ENCODE measurements at places on chromosomes 6 and 20.

DNA sequence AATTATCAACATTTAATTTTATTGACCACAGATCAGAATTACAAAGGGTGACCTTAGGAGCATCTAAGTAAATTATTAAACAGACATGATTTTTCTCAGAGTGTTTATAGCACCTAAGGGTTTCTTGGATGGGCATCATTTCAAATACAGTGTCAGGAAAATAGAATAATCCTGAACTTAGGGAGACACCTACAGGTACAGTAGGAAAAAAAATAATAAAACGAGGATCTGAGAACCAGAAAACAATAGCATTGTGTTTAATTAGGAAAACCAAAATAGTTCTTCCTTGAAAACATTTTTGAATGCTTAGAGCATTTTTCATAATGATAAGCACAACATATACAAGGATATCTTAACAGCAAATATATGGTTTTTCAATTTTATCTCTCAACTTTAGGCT, 39.2 kb downstream of the MMUT start:
- DNase-seq = no peak

GRCh38 chr6:161359618-161359945, 85.7 kb upstream of the AGPAT4 start:
- DNase-seq = no peak

DNA sequence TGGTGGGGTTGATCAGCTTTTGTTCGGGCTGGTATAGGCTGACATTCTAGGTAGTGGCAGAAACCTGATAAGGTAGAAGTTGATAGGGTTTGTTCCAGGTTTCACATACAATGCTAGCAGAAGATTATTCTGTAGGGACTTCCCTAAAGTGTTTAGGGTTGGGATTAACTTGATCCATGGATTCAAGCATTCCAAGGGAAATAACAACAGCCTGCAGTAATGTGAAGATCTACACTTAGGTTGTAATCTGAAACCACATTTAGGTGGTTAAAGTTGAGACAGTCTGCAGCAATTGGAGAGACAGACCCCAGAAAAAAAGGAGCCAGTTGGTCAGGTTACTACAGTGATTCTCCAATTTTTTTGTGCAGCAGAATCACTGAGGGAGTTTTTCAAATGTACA, 56.1 kb downstream of the GJA1 start:
- no peak for DNase-seq

- DNase-seq = no peak
These were observed 8.5 kb upstream of the CST3 start for GRCh38 chr20:23646106-23646873.

- DNase-seq = peak; percentile 89
These were observed 216.8 kb upstream of the DTNBP1 start for GRCh38 chr6:15879371-15880261.

DNA sequence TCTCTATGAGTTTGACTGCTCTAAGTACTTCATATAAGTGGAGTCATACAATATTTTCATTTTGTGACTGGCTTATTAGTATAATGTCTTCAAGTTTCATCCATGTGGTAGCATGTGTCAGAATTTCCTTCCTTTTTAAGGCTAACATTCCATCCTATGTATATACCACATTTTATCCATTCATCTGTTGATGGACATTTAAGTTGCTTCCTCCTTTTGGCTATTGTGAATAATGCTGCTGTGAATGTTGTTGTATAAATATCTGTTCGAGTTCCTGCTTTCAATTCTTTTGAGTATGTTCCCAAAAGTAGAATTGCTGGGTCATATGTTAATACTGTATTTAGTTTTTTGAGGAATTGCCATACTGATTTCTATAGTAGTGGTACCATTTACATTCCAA, 79.5 kb downstream of the PTPRA start:
- no peak for DNase-seq

DNA sequence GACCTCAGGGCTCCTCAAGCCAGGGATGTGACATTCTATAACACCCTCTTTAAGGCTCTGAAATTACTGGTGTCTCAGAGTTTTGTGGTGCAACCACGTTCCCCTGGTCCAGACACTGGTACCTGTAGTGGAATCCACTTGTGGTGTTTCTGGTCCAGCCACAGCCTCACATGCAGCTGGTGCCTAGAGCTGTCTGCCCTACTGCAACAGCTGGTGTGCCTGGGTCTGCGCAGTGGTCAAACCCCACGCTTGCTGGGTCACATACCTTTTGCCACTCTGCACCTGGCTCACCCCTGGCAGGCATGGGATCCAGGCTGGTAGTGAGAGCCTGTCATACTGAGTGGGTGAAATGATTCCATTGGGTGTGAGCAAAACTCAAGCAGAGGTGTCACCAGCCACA, 1230.2 kb upstream of the EYS start:
- DNase-seq = no peak

DNA sequence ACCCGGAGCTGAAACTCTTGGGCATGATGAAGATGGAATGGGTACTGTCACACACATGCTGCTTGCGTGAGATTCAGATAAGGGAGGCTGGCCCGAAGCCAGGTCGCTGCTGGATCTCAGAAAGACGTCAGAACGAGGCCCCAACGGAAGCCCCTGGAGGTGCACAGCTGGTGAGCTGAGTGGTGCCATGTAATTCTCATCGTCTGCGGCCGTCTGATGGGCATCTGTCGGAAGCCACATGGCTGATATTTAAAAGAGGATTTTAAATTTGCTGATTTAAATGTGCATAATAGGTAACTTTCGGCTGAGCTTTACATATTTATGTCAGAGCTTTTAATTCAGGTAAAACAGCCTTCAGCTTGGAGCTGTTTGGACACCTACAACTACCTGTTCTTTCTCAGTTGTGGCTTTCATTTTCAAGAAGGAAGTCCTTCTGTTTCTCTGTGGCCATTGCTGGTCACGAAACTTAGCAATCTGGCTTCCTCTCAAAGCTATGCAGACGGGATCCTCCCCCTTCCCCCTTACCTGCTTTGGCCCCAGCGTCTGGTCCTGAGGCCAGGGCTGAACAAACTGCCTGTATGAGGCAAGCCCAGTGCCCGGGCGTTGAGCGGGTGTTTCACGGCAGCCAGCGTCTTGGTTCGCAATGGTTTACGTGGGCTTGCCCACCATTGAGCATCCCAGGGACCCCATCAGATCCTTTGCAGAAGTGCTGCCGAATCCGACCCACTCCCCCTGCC, 9.2 kb downstream of the SLCO4A1 start:
- peak; percentile 34 for DNase-seq

GRCh38 chr6:65633501-65633900, 73.5 kb downstream of the EYS start:
- no peak for DNase-seq

DNA sequence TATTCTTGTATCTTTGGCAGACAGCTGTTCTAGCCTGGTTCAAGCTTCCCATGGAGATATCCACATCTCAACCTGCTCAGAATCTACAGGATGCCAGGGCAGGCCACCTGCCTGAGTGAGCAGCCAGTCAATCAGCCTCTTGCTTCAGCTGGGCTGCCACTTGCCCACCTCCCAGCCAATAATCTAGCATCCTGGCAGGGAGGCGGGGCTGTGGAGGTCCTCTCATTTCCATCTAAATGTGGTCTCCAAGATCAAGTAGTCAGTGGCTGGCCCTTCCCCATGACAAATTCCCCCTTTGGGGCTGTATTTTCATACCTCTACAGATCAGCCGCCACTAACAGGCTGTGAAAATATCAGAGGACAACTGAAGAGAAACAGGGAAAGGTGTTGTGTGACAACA, 33.0 kb upstream of the SPDEF start:
- DNase-seq = no peak

DNA sequence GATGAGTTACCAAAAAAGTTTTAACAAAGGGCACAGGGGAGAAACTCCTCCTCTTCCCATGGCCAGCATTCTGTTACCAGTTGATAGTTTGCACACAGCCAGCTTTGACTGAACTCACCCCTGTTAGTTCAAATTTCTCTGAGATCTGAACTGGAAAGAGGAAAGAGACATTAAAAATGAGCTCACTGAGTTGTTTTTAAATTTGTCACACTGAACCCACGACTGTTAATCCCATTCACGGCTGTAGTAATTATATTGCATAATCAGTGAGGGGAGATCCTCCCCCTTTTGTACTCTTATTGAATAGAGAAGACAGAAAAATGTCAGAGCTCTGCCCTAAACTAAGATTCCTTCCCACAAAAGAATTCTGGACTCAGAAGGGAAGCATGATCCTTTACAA, 17.5 kb upstream of the DSP start:
- DNase-seq = peak; percentile 17

- no peak for DNase-seq
These were observed 35.3 kb downstream of the TOX2 start for GRCh38 chr20:43949741-43950618.

DNA sequence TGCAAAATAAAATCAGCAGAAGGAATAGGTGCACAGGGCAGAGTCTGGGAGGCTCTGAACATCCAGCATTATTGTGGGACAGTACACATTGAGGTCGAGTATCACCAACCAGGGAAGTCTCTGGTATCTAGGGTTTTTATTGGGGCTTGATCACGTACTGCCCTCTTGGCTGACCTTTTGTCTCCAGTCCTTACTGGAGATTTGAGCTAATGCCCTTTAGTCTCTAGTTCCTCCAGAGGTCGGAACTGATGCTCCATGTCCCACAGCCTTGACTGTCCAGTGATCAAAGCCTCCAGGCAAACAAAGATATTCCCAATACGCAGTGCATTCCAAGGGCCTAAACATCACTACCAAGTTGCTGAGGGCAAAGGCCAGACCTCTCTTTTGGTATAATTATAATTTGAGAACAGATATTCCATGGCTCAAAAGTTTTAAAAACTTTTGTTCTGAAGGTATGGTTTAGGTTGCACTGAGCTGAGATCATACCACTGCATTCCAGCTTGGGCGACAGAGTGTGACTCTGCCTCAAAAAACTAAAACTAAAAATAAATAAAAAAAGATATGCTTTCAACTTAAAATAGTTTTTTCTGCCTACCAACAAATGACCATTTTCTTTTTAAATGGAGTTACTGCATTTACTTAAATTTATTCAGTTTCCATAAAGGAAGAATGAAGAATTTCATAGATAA, 56.9 kb upstream of the DYNLRB1 start:
- DNase-seq = no peak

- DNase-seq = no peak
These were observed 290.3 kb downstream of the ZNF217 start for GRCh38 chr20:53303413-53303760.

GRCh38 chr6:6557886-6558285, 30.6 kb upstream of the LY86 start:
- no peak for DNase-seq

- DNase-seq = no peak
These were observed 33.0 kb downstream of the SPATA2 start for GRCh38 chr20:49882171-49882970.

DNA sequence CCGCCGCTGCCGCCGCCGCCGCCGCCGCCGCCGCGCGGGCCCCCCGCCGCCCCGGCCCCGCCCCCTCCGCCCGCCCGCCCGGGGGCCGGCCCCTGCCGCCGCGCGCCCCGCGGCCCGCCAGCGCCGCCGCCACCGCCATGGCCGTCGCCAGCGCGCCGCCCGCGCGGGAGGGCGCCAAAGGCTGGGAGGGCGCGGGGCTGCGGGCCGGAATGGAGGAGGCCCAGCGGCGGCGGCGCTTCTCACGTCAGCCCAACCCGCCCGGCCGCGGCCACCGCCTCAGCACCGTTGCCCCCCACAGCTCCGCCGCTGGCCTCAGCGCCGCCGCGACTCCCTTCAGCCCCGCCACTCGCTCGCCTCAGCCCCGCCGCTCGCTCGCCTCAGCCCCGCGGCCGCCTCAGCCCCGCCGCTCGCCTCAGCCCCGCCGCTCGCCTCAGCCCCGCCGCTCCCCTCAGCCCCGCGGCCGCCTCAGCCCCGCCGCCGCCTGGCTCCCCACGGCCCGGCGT, 258 bp downstream of the PHF10 start:
- peak; percentile 18 for DNase-seq

GRCh38 chr20:32535316-32535952, 49.7 kb downstream of the NOL4L start:
- DNase-seq = no peak

- DNase-seq = no peak
These were observed 5.0 kb upstream of the BANF2 start for GRCh38 chr20:17694767-17695166.

DNA sequence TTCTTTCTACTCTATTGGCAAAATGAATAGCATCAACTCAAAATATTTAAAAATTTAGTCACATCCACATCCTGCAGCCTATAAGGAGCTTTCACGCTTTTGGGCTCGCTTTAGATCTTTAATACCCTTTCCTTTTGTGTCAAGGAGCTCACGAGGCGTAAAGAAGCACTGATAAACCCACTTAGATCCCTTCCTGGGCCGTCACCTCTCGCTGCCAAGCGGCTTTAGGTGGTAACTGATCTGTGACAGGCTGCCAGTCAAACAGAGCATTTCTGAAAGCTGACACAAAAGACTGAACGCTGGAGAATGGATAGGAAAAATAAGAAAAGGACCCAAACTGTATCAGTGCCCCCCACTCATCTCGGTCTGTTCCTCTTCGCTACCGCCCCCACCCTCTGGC, 385.7 kb upstream of the MMS22L start:
- peak; percentile 8 for DNase-seq
